ENCODE measurements at places on chromosomes 13 and 19.

DNA sequence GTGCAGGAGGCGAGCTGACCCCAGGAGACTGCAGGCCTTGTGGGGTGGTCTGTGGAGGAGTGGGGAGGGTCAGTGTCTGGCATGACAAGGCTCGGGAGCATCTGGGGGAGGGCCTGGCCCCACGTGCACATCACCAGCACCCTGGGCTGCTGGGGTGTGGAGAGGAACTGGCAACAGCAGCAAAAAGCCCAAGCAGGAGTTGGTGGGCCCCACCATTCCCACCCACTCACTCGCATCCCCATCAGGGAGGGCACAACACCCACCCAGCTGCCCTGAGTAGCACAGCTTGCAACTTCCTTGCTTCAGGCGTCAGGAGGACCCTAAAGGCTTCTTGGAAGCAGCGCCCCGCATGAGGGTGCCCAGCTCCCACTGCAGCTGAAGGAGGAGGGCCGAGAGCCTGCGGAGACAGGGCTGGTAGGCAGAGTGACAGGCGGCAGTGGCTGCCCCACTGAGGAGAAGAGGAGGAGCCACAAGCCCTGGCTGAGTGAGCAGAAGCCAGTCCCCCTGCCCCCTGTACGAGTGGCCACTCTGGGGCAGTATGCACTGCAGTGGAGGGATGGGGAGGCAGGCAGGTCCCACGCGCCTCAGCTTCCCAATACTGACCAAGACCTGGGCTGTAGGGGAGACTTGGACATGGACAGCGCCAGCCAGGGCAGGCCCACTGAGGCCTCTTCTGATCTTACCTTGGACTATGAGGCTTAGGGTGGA is 26.5 kb downstream of the ELL start:
- H3K36me3 ChIP-seq = no peaks in the 10 kb centered on the region
- H3K4me1 ChIP-seq = peaks cover 94% of the 10 kb centered on the region
- no peaks in the 10 kb centered on the region for H3K27me3 ChIP-seq
- H3K4me3 ChIP-seq = peak overlapping the region; percentile 57
- H3K27ac ChIP-seq = peak overlapping the region; percentile 87

- no peak for DNase-seq
- no peaks in the 10 kb centered on the region for H3K4me1 ChIP-seq
- H3K27ac ChIP-seq = no peak overlapping the region
- H3K4me3 ChIP-seq = no peak overlapping the region
Observed at GRCh38 chr19:40312533-40312932, 27.4 kb upstream of the AKT2 start.

DNA sequence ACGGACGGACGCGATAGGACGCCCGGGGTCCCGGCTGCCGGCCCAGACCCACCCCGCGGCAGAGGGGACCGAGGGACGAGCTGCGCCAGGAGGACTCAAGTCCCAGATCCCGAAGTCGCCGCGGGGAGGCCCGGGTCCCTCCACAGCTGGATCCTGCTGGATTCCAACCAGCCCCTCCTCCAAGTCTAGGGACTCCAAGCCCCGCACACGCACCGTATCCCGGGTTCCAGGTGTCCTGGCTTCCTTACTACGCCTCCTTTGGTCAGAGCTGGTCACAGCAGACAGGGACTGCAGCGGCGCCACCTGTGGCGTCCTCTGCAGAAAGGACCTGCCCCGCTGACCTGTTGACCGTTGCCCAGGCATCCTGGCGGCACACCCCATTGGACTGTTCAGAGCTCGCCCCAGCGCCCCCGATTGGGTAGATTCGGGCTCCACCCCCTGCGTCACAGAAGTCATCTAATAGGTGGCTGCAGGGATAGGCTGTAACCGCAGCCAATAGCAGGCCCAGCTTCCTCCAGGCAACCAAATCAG is 29.0 kb upstream of the ZNF709 start:
- no peaks in the 10 kb centered on the region for H3K27me3 ChIP-seq
- H3K27ac ChIP-seq = no peak overlapping the region
- H3K4me3 ChIP-seq = no peak overlapping the region
- H3K36me3 ChIP-seq = no peaks in the 10 kb centered on the region

DNA sequence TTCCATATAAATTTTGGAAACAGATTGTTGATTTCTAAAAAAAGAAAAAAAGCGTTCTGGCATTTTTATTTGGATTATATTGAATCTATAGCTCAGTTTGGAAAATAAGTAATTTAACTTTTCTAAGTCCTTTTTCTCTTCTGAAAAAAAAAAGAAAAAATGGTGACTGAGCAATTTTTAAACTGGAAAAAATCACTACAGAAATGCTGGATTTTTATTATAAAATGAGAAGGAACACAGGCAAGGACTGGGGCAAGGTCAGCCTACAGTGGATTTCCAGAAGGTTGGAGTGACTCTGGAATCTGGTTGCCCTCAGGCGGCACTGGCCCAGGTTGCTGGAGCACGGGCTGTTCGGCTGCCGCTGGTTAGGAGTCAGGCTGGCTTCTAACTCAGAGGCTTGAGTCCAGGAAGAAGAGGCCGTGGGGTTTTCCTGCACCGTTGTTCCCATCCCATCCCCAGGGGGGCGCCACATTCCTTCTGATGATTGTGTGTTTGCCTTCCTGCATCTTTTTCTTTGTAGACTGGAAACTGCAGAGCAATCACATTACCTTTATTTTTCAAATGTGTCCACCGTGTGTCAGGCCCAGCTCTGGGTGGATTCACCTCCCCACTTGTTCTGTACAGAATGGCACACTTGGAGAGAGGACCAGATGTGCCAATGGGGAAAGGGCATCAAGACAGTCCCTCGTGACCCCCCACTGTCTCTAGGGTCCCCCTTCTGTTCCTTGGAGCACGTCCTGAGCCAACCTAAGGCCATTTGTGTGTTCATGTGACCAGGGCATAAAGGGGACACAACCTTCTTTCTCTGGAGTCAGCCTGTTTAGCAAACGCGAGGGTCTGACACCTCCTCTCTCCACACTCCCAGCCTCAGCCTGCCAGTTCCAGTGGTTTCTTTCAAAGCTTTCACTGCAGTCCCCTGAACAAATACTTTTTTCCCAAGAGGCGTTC is 44.5 kb upstream of the GTF3A start:
- no peaks in the 10 kb centered on the region for H3K27me3 ChIP-seq
- no peaks in the 10 kb centered on the region for H3K36me3 ChIP-seq
- no peaks in the 10 kb centered on the region for H3K4me1 ChIP-seq
- no peak overlapping the region for H3K4me3 ChIP-seq

DNA sequence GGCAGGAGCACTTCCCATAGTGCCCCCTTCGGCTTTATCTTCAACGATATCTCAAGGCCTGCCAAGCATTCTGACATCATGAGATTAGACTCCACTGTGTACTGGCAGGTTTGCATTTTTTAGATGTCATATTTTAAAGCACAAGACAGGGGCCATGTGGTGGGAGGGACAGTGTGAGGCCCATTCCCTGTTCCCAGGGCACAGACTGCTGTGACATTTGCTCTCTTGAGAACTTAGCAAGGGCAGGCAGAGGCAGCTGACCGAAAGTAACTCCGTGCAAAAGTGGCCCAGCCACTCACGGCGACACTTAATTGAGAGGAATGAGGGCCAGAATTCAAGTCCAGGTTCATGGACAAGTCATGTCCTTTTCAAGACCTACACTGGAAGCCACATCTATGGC is 201.8 kb downstream of the COL4A1 start:
- H3K4me1 ChIP-seq = no peaks in the 10 kb centered on the region
- no peak for DNase-seq
- H3K36me3 ChIP-seq = no peaks in the 10 kb centered on the region
- no peak overlapping the region for H3K27ac ChIP-seq

DNA sequence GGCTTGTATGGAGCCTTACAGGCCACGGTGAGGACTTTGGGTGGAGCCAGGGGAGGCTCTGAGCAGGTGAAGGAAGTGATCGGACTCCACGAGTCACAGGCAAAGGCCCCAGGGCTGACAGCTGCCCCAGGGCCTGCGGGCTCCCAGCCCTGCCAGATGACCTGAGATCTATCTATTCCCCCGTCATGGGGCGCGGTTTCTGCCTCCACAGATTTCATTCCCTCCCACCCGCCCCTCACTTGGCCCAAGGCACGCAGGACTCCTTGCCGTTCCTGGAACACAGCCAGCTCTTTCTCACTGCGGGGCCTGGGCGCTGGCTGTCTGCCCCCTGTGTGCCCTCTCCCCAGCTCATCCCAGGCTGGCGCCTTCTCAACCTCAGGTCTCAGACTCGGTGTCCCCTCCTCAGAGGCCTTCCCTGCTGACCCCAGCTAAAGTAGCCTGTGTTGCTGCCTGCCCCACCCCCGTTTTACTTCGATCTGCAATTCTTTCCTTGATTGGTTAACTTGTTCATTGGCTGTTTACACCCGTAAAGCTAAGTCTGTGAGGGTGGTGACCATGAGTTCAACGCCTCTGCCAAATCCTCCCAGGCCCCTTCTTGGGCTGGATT is 13.9 kb upstream of the PAK4 start:
- H3K4me3 ChIP-seq = no peak overlapping the region
- H3K36me3 ChIP-seq = no peaks in the 10 kb centered on the region
- no peak for DNase-seq
- no peaks in the 10 kb centered on the region for H3K27me3 ChIP-seq
- no peaks in the 10 kb centered on the region for H3K4me1 ChIP-seq
- H3K27ac ChIP-seq = no peak overlapping the region

DNA sequence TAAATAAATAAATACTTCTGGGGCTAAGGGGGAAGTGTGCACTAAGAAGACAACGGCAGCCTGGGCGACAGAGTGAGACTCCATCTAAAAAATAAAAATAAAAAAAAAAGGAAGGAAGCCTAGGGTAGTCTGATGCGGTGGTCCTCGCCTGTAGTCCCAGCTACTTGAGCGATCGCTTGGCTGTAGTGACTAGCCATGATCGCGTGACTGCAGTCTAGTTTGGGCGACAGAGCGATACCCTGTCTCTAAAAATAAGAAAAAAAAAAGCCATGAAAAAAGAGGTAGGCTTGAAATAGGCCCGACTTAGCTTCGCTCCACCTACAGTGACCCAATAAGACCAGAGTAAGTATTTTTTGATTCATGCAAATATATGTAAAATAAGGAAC is 661 bp upstream of the BABAM1 start:
- no peak overlapping the region for H3K4me3 ChIP-seq
- H3K27ac ChIP-seq = no peak overlapping the region
- no peak for DNase-seq
- peaks cover 21% of the 10 kb centered on the region for H3K4me1 ChIP-seq
- no peaks in the 10 kb centered on the region for H3K27me3 ChIP-seq

GRCh38 chr19:36013280-36014011 is 567 bp downstream of the ALKBH6 start:
- H3K27ac ChIP-seq = peak overlapping the region; percentile 86
- peak overlapping the region; percentile 83 for H3K4me3 ChIP-seq
- no peaks in the 10 kb centered on the region for H3K36me3 ChIP-seq
- H3K27me3 ChIP-seq = no peaks in the 10 kb centered on the region
- no peak for DNase-seq

DNA sequence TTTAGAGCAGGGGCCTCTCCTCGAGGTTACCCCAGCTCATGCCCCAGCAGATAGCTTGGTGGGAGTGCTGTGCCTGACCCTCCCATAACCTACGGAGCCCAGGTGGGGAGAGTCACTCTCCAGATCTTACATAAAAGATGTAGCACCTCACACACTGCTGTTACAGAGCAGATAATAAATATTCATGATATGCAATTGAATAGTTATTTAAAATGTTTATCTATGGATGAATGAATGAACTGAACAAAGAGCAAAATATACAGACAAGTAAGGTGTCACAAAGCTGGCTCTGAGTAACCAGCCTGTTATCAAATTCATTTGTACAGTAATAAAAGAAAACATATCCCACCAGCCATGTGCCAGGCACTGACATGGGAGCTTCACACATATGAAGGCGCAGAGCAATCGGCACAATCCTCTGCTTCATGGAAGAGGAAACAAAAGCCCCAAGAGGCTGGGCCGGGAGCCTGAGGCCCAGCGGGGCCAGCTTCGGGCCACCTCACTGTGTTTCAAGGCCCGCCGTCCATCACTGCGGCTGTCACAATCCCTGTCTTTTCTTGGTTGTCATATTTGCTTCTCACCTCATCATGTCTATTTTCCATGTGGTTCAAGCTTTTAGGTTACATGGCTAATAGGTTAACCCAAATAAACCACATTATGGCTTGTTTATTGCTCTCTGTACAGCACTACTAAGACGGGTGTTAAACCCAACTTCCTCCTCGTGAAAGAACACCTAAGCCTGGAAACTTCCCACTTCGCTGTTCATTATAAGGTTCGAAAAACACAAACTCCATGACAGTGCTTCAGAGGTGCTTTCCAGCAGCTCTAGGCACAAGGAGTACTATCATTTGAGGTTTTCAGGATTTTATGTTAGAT is 78.4 kb downstream of the IRS2 start:
- no peaks in the 10 kb centered on the region for H3K4me1 ChIP-seq
- no peaks in the 10 kb centered on the region for H3K27me3 ChIP-seq
- H3K27ac ChIP-seq = no peak overlapping the region
- DNase-seq = peak; percentile 45
- no peak overlapping the region for H3K4me3 ChIP-seq

DNA sequence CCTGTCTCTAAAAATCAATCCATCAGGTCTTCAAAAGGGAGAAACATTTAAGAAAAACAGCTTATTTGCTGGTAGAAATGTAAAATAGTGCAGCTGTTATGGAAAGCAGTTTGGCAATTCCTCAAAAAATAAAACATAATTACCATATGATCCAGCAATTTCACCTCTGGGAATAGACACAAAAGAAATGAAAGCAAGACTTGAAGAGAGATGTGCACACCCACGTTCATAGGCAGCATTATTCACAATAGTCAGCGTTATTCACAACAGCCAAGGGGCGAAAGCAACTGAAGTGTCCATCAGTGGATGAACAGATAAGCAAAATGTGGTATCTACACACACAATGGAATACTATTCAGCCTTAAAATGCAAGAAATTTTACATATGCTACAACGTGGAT is 45.1 kb upstream of the DOCK9 start:
- no peak overlapping the region for H3K27ac ChIP-seq
- H3K4me3 ChIP-seq = no peak overlapping the region
- H3K36me3 ChIP-seq = no peaks in the 10 kb centered on the region
- peaks cover 10% of the 10 kb centered on the region for H3K4me1 ChIP-seq

- H3K27ac ChIP-seq = no peak overlapping the region
- H3K27me3 ChIP-seq = no peaks in the 10 kb centered on the region
- H3K4me3 ChIP-seq = no peak overlapping the region
Observed at GRCh38 chr13:109012115-109012514, 382.7 kb downstream of the MYO16 start.

DNA sequence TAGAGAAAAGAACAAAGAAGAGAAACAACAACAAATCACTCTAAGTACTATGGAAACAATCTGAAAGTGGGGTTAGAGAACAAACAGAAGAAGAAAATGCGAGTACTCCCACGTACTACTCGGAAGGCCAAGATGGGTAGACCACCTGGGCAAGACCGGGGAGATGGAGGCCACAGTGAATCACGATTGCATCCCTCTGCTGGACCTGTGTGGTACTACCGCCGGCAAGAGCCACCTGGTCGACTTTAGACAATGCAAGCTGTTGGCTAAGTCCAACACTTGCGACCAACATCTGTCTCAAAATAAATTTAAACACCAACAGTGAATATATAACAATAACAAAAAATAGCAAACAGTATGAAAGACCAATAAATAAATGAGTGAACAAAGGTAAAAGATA is 45.5 kb upstream of the ZNF91 start:
- no peaks in the 10 kb centered on the region for H3K4me1 ChIP-seq
- H3K27me3 ChIP-seq = no peaks in the 10 kb centered on the region
- DNase-seq = no peak
- H3K4me3 ChIP-seq = no peak overlapping the region

Data from CD8-positive, alpha-beta memory T cell (primary cell).